Posterior cingulate gyrus (tissue), 11 donors: ENCODE measurements at places on chromosomes 13 and 19.

DNA sequence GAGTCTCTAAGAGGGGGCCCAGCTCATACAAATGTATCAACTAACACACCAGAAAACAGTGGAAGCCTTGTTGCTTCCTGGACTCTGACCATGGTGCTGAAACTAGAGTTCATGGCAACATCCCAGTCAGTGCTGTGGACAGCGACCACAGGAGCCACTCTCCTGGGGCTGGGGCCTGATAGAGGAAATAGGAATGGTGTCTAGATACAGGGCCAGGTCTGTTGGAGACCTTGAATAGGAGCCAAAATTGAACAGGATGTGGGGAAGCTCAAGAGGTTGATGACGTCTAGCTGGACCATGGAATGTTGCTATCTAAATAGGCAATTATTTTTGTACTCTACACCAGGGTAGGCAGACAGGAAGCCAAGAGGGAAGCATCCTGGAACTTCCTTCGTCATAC, 21.7 kb downstream of the LILRB4 start:
- no peak for DNase-seq

DNA sequence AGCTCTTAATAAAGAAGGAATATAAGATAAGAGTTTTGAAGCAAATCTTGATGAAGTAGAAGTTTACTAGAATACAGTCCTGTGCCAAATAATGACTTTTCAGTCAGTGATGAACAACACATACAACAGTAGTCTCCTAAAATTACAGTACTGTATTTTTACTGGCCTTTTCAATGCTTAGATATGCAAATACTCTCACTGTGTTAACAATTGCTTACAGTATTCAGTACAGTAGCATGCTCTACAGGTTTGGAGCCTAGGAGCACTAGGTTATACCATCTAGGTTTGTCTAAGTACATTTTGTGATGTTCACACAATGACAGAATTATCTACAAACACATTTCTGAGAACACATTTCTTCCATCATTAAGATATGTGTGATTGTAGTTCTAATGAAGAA, 316.7 kb upstream of the KLHL1 start:
- no peak for DNase-seq

GRCh38 chr19:1754636-1755466, 1.5 kb downstream of the ONECUT3 start:
- DNase-seq, result no peak

- no peak for DNase-seq
These were observed 1.2 kb downstream of the KLF2 start for GRCh38 chr19:16325641-16326400.

DNA sequence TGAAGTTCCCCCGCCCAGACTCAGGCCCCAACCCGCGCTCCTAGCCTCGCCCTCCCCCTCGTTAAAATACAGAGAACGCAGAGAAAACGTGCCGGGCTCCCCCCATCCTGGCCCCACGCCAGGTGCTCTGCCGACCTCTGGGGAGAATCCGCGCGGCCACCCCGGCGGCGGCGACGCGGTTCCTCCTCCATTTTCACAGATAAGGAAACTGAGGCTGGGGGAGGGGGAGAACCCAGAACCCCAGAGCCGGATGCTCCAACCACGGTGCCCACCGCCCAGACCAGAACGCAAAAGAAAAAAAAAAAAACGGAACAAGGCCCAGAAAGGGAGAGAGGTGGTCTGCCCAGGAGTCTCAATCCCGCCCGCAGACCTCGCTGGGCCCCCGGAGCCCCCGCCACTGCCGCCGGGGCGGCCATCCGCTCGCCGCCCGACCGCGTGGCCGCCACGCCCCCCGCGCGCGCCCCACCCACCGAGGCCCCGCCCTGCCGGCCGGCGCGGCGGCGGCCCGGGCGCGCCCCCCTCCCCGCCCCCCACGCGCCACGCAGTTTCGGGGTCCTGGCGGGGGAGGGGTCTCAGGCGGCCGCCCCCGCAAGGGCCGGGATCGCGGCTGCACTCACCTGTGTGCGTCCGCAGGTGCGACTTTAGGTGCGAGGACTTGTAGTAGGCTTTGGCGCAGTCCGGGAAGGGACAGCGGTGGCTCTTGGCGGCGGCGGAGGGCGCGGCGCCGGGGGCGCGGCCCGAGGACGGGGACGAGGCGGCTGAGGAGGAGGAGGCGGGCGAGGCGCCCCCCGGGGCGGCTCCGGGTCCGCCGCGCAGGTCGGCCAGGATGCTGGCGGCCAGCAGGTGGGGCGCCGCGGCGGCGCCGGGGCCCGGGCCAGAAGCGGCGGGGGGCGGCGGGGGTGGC, 703 bp downstream of the KLF16 start:
- DNase-seq, result no peak

DNA sequence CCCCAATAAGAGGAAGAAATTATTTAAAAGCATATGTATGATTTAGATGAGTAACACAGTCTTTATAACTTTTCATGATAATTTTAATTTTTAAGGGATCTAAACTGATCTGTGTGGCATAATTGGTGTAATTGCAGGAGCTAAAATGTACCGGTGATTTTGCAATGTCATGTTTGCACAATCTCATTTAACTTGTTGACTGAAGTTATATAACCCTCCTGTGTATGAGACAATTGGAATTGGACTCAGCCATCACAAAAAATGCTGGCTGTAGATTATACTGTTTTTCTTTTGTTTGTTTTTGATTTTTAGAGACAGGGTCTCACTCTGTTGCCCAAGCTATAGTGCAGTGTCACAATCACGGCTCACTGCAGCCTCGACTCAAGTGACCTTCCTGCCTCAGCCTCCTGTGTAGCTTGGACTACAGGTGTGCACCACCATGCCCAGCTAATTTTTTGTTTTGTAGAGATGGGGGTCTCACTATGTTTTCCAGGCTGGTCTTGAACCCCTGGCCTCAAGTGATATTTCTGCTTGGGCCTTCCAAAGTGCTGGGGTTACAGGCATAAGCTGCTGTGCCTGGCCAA, 26.1 kb downstream of the FGF9 start:
- DNase-seq, result no peak

- DNase-seq, result no peak
These were observed 8.7 kb upstream of the SPC24 start for GRCh38 chr19:11164296-11164695.

GRCh38 chr19:35438527-35438926, 9.5 kb upstream of the FFAR2 start:
- DNase-seq, result no peak

GRCh38 chr13:36814465-36814864, 4.6 kb upstream of the RFXAP start:
- DNase-seq, result no peak

DNA sequence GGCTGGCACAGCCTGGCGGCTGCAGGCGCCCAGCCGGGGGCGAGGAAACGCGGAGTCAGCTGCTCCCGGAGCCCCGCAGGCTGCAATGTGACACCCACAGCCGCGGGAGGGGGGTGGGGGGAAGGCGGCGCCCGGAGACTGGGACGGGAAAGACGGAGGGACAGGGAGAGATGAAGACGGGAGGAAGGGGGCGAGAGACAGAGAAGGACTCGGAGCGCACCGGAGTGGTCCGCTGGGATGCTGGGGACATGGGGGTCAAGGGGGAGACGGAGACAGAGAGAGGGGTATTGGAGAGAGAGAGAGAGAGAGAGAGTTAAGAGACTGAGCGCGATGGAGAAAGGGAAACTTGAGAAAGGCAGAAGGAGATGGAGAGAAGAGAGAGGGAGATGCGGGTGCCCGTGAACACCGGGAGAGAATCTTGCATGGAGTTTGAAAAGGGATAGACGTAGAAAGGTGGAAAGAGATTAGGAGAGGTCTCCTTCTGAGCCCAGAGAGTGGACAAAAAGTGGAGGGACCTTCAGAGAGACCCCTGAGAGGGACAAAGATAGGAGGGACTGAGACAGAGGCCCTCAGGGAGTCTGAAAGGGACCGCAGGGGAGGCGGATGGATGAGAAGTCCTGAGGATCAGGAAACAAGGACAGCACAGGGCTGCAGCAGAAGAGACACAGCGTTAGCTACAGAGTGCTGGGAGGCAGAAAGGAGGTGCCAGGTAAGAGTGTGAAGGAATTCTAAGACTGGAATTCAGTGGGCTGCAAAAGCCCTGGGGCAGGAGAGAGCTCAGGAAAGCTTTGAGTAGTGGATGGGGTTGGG, 1.0 kb downstream of the SCN1B start:
- peak; percentile 44 for DNase-seq

- DNase-seq, result no peak
These were observed 19.9 kb upstream of the CYP4F8 start for GRCh38 chr19:15595069-15595468.

- DNase-seq, result no peak
These were observed 81.7 kb upstream of the KLHL1 start for GRCh38 chr13:70189981-70190380.

DNA sequence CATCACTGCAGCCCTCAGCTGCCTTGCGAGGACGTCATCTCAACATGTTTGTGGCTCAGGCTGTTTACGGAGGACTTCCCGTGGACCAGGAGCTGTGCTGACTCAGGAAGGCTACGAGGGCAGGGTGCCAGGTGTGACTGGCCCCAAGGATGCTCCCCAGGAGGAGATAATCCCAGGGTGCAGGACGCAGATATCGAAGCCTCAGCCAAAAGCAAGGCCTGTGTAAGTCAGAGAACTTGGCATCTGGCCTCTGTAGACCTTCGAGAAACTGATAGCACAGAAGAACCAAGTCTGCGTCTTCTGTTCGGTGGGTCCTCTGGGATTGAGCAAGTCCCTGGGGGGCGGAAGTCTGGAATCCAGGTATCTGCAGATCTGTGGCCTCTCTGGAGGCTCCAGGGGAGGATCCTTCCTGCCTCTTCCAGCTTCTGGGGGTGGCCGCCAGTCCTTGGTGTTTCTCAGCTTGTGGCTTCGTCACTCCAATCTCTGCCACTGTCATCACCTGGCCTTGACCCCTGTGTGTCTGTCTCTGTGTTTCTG, 2.6 kb upstream of the DOHH start:
- no peak for DNase-seq

- DNase-seq, result peak; percentile 97
These were observed 2.8 kb upstream of the CIRBP start for GRCh38 chr19:1266129-1266915.

GRCh38 chr19:15210323-15210781, 9.6 kb upstream of the NOTCH3 start:
- no peak for DNase-seq

- DNase-seq, result no peak
These were observed 45.0 kb upstream of the SLC15A1 start for GRCh38 chr13:98797456-98797855.

GRCh38 chr19:48370955-48371354, 6.8 kb downstream of the SYNGR4 start:
- no peak for DNase-seq

DNA sequence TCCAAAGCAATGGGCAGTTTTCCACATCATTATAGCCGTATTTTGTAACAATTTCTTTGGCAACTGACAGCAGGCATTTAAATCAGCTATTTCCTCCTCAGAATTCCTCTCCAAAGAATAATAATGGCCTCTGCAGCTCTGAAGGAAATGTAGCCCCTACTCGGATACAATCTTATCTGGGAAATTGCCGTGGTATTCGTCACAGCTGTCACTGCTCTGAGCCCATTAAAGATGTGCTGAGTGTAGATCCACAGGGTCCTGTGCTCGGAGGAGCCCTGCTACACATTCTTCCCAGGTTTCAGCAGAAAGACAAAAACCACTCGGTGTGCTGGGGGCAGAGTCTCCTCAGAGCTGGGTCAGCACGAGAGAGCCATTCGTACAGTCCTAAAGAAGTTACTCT, 33.1 kb downstream of the MZT1 start:
- no peak for DNase-seq

GRCh38 chr13:35681685-35682084, 205.2 kb upstream of the MAB21L1 start:
- DNase-seq, result no peak

DNA sequence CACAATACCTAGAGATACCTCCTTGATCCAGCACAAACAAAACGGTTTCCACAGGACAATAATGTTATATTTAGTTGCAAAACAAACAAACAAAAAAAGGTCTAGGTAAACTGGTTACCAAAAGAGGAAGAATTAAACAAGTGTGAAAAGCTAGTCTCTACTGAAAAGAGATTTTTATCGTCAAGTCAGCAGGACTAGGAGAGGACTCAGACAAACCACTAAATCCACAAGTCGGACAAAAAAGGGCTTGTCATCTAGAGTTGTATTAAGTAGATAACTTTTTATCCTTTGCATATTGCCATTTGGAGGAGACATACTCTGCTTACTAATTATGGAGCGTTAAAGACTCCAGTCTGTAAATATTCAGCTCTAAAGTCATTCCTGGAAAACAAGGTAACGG, 9.9 kb upstream of the KPNA3 start:
- no peak for DNase-seq

DNA sequence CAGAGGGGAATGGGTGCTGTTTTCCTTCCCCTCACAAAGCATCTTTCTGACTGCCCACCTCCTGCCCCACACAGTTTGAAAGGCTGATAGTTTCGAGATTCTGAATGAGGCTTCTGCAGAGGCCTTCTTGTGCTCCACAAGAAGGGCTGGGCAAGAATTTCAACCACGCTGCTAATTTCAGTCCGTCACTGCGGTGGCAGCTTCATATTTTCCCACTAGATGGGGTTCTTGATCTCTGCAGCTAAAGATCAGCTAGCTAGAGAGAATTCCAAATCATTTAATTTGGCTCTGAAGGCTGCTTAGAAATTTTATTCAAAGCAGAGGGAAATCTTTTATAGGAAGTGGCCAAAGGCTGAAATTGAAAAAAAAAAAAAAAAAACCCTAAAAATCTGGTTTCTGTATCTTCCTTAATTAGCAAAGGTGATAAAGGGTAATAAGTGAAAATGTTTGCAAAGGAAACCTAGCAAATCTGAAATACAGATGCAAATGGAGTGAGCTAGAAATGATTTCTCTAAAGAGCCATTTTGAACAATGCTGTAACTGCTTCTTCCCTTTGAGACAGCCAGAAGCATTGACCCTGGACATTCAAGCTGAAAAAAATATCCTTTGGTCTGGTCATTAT, 38.0 kb upstream of the C13orf42 start:
- peak; percentile 83 for DNase-seq

GRCh38 chr19:55058781-55059610, 4.0 kb downstream of the RDH13 start:
- DNase-seq, result no peak

DNA sequence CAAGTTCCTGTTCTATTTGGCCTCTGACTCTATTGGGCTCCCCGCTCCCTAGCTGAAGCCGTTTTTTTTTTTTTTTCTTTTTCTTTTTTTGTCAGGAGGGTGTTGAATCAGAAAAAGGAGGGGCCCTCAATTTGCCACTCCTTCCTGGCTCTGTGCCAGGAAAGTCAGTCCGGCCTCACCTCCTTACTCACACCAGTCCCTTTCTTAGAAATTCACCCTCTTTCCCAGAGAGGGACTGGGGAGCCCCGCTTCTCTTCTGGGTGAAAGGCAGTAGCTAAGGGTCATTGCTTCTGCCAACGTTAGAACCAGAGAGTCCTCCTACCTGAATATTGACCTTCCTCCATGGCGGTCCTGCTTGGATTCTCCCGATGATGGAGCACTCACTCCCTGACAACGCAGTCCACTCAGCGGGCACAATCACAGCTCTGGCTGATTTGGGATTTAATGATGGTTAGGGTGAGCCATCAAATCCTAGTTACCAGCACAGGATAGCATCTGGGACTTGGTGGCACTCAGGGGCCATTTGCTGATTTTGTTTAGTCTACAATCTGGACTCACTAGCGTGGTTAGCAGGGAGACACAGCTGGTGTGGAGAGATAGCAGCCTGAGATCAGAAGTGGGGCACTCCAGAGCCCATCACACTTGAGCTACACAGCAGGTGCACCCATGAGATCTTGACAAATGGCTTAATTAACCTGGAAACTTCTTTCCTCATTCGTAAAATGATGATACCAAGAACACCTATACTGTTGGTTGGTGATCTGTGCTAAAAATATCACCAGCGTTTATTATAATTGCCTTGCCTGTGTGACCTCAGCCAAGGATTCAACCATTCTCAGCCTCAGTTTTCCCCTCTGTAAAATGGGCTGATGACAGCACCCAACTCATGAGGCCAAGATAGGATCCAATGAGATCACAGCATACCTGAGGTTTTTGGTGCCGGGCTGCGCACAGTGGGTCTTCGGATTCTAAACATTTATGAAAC, 2.2 kb downstream of the FCER2 start:
- DNase-seq, result no peak
